Fibroblast of skin of left biceps (primary cell): ENCODE measurements at places on chromosomes 11 and 22.

- DNase-seq: no peak
Measured at GRCh38 chr11:64097468-64098317, 62.0 kb downstream of the FLRT1 start.

- no peak for DNase-seq
Measured at GRCh38 chr11:79406376-79406775, 34.5 kb downstream of the TENM4 start.

DNA sequence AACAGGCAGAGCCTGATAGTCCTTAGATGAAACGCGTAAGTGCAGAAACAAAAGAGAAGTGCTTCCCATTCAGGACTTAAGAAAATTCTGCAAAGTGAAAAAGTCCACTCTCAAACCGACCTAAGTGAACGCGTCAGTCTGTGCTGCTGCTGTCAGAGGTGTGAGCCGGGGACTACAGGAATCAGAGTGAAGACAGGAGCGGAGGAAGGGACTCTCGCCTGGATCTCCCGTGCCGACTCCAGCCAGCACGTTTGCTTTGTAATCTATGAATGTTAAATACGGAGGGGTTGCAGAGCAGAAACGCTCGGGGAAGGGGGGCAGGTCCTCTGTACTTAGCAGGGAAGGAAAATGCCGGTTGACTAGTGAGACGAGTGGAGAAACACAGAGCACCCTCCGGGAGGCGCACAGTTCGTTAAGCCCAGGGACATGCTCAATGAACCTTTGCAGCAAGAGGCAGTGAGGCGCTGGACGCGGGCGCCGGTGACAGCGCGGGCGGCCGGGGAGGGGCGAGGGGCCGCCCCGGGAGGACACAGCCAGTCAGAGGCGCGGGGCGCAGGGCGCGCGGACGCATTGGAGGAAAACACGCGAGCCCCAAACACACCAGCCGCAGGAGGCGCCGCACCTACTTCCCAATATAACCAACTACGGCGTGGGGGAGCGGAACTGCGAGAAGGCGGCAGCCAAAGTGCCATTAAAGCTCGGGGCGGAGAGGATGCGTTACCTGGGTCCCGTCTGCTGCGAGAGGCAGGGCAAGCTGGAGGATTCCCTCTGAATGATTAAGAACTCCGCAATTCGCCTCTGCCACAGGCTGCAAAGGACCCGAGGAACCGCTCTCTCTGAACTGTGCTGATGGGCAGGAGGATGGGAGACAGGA is at the start of gene CNTN5:
CNTN5 (plus strand) TSS at position 598 of the 874 bp plus-strand sequence.
- no peak for DNase-seq

- no peak for DNase-seq
Measured at GRCh38 chr11:69293087-69293486, 868 bp upstream of the MYEOV start.

DNA sequence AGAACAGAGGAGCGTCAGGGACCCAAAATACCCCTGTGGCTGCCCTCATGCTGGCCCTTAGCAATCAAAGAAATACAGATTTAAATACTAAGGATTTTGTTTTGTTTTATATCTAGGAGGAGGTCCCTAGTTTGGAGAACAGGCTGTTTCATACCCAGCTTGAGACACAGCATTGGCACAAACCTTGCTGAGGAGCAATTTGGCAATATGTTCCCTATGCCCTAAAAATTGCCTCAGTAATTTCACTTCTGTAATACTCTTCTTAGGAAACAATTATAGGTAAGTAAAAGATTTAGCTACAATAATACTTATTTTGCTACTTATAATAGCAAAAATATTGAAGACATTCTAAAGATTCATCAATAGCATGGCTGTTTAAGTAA is 37.0 kb downstream of the TSKU start:
- DNase-seq: no peak

DNA sequence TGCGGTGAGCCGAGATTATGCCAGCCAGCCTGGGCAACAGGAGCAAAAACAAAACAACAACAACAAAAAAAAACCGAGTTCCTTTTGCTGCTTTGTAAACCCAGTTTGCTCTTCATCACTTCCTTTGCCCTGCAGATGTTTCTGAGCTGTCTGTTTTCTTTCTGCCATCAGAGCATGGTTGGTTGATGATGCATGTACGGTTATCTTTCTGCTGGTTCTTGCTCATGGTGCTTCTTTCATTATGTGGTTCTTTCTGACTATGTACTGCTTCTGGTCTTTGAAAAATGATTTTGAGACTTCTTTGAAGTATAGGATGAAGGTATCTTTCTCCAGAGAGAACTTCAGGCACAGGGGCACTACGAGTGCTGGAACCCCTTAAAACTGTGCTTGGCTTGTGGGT is 13.2 kb downstream of the TANGO2 start:
- DNase-seq: no peak

DNA sequence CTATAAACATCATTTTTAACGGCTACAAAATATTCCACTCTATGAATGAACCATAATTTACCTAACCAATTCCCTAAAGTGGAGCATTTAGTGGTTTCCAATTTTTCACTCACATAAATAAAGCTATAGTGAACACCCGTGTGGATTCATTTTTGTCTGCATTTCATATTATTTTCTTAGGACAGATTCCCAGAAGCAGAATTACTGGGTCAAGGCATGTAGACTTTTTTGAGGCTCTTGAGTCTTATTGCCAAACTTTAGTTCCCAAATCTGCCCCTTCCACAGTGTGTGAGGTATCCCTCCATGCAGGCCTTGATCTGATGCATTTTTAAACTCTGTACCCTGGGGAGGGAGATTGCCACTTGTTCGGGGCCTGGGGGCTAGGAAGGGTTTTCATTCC is 198.2 kb downstream of the TENM4 start:
- DNase-seq: no peak

DNA sequence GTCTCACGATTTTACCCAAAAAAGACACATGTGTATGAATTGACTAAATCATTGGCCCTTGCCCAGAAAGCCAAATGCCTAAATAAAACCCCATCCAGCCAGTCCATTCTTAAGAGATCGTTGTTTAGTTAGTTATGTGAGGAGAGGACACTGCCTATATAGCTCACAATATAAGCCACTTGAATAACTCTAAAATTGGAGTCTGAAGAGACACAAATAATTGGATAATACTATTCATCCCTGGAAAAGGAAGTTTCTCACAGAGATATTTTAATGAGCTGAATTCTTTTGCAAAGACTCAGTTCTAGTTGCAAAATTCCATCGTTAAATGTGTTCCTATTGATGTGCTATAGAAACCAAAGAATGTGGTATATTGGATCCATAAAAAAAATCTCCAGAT is 176.7 kb downstream of the SOX6 start:
- peak; percentile 44 for DNase-seq

DNA sequence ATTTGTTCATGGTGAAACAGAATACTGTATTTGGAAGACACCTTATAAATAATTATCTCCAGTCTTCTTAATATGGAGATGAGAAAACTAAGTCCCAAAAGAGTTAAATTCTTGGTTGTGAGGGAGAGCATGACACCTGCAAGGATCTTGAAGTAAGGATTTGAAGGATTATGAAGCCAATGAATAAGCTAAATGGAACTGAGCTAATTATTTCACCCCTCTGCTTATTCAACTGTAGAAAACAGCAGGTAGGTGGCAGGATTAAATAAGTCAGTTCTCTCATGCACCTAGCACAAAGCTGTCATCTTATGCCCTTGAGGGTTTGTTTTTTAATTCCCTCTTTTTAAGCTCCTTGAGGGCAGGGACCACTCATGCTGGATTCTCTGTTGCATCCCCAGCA is 457.3 kb downstream of the ETS1 start:
- DNase-seq: no peak

DNA sequence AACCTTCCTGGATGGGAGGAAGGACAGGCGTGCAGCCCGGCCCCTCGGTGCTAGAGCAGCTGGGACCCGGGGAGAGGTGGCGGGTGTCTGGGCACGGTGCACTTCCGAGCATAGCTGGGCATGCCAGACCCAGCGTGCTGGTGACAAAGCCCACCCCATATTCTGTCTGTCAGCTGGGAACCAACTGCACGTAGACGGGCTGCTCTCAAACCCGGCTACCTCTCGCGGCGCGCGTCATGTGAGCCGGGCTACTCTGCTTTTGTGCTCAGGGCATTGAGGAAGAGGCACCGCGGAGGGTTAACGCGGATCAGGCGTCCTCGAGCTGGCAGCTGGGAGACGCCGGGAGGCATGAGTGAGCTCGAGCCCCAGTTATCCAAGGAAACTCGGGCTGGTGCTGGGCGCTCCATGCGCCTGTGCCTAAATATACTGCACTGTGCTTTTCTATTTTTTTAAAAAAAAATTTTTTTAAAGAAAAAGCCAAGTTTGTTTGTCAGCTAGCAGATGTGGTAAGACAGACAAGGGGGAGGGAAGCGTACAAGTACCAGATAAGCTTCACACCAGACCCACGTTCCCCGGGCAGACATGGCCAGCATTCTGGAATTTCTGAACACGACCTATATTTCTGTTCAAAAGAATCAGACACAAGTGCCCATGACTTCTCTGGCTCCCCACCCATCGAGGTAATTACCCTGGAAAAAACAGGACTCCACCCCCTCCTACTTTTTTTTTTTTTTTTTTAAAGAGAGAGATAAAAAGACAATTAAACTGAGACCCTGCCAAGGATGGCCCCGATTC is 425.6 kb downstream of the SHANK2 start:
- DNase-seq: no peak

GRCh38 chr22:44584256-44584902 is 86.3 kb upstream of the RTL6 start:
- DNase-seq: no peak

GRCh38 chr22:50701428-50702154 is 29.0 kb downstream of the SHANK3 start:
- DNase-seq: no peak

- DNase-seq: no peak
Measured at GRCh38 chr11:113729456-113729855, 23.3 kb upstream of the TMPRSS5 start.

DNA sequence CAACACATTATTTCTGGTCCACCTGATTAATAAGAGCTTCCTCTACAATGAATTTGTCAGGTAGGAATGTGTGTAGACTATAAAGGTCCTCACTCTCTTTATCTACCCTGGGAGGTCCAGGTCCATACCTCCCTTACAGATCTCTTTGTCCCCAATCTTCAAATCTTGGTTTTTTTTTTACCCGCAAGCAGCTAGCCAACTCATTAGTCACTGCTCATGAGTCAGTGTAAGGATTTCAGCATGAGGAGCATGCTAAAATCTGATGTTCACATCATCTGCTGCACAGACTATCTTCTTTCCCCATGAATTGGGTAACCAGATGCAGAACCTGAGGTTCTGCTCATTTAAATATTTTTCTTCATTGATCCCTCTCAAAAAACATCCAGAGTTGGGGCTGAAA is 397.0 kb upstream of the ISX start:
- DNase-seq: peak; percentile 13

- no peak for DNase-seq
Measured at GRCh38 chr11:131190446-131190845, 180.0 kb upstream of the NTM start.

GRCh38 chr11:102653744-102654291 is 28.7 kb upstream of the MMP20 start:
- no peak for DNase-seq

DNA sequence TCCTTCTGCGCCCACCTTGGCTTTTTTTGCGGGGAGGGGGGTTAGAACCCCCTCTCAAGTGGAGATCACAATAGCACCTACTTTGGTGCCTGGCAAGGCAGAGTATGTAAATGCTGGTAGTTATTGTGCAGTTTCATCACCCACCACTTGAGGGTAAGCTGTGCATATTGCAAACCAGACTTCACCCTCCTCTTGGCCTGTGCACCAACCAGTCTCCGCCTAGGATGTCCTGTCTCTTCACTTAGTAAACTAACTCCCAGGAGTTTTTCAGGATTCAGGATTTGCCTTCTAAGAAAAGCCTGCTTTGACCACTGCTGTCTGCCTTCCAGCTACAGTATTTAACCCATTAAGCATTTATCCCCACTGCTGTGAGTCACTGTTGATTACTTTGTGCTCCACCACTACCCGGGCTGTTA is 2.0 kb upstream of the UBXN1 start:
- DNase-seq: peak; percentile 56

DNA sequence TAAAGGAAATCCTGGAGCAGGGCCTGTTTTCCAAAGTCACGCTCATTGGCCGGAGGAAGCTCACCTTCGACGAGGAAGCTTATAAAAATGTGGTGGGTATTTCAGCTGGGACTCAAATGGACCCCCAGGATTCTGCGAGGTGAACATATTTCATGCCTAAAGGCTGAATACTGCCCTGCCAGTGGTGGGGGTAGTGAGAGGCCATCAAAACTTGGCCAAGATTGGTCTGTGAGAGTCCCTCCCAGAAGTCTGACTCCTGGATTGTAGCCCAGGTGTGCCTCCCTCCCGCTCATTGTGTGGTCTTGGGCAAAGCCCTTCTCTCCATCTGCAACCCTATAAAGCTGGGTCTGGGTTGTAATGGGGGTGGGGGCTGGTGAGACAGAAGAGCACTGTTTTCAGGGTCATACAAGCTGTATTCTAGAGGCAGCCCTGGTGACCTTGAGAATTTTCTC is 853 bp downstream of the HTATIP2 start:
- no peak for DNase-seq

DNA sequence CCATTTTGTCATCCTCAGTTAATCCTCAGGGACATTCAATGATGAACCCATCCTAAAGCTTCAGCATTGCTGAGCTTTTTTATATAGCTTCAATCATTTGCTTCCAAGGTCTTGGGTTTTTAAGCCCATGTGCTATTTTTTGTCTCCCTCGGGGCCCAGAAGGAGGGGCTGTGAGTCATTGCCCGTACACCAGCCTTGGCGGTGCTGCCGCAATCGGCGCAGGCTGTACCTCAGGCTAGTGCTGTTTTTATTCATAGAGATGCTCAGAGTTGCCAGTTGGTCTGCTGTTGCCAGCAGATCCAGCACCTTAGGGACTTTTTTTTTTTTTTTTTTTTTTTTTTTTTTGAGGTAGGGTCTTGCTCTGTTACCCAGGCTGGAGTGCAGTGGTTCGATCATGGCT is 35.5 kb downstream of the ACO2 start:
- no peak for DNase-seq

DNA sequence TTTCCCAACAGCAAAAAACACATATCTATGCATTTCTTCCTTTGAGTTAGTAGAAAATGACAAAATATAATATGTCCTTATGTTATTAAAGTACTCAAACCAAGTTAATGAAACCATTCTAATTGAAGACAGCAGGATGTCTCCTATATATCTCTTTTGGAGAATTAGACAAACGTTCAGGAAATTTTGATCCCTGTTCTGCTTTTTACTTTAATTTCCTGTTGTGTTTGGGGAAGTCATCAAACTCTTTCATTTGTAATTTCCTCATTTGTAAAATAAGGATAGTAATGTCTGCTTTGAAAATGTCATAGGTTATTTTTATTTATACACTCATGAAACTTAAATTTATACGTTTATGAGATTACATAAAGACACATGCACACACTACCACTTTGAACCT is 281.8 kb upstream of the ANO5 start:
- no peak for DNase-seq
